GM12864 (cell line): ENCODE measurements at places on chromosomes 16 and 17.

- no peak for DNase-seq
Measured at GRCh38 chr17:37273409-37274051, 102.3 kb upstream of the C17orf78 start.

DNA sequence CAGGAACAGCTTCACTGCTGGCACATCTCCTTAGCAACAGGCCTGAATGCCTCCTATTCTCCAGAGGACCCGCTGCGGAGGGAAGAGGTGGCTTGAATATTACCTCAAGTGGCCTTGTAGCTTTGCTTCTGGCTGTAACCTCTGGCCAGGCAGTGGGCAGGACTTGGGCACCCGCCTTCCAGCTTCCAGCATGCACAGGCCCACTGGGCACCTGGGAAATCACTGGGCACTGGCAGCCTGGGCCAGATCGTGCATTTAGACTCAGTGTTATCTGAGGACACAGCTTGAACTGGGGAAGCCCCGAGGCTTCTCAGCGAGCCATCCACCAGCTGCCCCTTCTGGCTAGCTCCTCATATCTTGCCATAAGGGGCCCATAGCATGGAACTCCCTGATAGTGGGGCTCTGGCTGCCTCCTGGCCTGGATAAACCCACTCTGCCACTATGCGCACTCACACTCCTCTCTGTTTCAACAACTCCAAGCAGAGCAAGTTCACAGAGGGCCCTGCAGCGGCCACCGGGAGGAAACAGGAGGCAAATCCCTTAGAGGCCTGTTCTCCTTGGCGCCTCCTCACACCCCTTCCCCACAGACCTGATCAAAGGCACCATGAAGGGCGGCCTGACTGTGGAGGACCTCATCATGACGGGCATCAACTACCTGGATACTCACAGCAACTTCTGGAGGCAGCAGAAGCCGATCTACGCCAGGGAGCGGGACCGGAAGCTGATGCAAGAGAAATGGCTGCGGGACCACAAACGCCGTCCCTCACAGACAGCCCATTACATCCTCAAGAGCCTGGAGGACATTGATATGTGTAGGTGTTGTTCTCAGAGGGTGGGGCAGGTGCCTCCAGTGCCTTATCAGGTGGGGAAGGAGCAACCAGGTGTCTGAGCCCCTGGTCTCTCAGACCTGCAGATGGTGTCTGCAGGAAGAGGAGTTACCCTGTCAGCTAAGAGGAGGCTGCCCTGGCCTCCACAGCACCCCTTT, 7.8 kb downstream of the ODAD4 start:
- no peak for DNase-seq

GRCh38 chr16:80387318-80387921, 153.4 kb upstream of the DYNLRB2 start:
- DNase-seq = no peak

DNA sequence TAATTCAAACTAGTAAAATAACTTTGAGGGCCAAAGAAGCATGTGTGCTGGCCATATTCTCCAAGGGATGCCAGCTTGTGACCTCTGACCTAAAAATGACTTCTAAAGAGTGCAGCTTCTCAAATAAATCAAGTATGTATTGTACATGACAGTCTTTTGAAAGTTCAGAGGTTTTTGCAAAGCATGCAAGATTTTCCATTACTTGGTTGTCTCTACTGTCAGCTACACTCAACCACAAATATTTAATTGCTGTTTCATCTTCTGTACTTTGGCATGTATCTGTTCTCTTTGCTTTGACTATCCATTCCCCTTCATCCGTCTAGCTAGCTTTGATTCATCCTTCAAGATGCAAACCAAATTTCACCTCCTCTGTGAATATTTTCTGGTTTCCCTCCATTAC, 121.9 kb upstream of the HS3ST2 start:
- no peak for DNase-seq

GRCh38 chr17:16199093-16199492, 16.2 kb downstream of the NCOR1 start:
- no peak for DNase-seq

- no peak for DNase-seq
Measured at GRCh38 chr16:4700997-4701743, 7.8 kb downstream of the NUDT16L1 start.

GRCh38 chr16:31477220-31478216, 5.4 kb upstream of the SLC5A2 start:
- no peak for DNase-seq
